Glutamatergic neuron (in vitro differentiated cells): ENCODE measurements at places on chromosomes 2 and 18.

GRCh38 chr18:68925268-68925667 is 127.4 kb downstream of the CCDC102B start:
- no peak for DNase-seq

DNA sequence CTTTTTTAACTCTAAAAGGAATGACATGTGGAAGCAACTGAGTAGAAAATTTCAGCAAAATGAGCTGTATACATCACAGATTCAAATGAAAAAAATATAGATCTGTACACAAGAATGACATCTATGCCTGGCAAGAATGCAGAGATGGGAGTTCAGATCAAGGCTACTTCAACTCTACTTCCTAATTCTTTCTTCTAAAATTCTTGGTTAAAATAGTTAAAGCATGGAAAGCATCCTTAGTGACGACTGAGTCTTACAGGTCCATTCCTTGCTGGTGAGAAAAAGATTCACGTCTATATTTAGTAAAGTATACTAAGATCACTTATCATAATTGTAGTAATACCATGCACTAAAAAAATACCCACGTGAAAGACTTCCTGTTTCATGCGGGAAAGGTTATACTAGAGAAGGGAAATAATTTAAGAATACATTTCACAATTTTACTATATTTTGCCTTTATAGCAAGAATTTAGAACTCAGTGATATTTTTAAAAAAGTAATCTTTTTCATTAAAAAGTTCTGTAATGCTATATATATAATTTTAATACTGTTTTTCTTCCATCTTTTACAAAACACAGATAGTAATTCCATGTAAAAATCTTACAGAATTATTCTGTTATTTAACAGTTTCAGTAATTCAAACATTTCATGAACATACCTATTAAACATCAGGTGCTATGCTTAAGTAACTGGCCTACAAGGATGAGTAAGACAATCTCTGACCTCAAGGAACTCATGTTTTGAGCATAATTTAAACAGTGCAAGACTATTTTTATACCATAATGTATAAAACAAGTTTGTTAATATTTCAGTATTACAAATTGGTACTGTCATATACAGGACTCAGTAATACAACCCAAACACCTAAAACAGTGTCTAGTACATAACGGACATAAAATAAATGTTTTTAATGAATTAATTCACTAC is 159.6 kb downstream of the BAZ2B start:
- DNase-seq: no peak

- peak; percentile 46 for DNase-seq
Observed at GRCh38 chr2:134446383-134447017, 192.6 kb downstream of the MGAT5 start.

DNA sequence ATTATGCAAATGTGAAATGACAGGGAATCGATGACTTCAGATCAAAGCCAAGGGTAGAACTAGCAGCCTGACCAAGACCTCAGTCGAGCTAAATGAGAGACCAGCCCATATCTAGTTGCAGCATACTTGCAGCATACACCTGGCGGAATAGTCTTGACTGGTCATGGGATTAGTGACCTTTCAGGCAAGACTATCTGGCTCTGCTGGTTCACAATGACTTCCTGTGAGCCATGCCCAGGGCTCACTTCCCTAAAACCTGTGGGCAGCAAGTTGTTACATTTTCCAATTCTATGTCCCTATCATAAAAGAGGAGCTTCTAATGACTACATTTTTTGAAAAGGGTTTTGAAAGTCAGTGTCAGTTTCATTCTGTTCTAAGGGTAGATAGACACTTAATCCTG is 1624.9 kb upstream of the CELF4 start:
- no peak for DNase-seq

DNA sequence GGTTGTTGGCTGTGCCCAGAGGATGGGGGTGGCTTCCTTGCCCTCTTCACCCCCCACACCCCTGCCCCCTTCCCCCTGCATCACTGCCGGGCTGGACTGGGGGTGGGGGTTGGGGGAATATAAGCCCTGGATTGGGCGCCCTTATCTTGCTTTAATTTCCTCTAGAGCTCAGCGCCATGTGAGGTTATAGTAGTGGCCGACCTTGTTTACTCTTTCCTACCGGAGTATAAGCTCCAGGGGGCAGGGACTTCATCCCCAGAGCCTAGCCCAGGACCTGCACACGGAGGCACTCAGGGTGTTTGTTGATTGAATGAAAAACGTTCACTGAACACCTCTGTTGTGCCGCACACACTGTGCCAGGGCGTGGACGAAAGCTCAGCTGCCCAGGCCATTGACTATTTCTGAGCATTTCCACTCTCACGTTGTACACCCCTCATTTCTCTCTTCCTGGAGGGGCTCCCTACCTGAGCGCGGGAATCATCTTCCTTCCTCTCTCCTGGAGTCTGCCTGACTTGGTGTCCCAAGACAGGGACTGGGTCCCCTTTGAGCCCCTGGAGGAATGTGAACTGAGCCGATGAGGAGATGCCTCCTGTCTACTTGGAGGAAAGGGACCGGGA is 9.3 kb upstream of the SPATA3 start:
- DNase-seq: no peak

DNA sequence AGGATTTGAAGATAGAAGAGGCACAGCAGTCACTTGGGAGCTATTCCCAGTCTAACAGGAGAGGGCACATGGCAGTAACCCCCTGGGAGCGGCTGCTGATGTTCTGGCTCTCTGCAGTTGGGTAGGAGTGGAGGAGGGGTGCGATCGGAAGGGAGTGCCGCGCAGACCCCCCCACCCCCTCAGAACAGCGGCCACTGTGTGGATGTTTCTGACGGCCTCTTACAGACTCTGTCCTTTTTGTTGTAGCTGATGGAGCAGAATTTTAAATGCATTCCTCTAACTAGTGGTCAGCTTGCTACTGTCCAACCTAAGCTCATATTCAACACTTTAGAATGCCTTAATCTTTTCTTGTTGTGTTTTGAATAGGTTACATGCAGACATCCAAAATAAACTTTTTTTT is 127.9 kb downstream of the AGAP1 start:
- no peak for DNase-seq

DNA sequence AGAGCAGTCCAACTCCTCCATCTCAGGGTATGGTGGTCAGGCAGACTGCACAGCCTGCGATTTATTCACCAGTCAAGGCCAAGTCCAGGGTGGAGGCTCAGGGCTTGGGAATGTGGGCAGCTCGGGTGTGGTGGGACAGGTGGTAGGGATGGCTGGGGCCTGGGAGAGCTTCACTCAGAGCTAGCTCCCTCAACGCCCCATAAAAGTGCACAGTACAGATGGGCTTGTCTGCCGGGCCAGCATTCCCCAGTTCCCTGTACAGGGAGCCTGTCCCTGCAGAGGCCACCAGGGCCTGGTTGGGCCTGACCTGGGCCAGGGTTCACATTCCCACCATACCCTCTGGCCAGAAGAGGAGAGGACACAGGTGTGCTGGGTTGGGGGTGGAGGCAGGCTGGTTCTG is 49.2 kb upstream of the OTOS start:
- no peak for DNase-seq

DNA sequence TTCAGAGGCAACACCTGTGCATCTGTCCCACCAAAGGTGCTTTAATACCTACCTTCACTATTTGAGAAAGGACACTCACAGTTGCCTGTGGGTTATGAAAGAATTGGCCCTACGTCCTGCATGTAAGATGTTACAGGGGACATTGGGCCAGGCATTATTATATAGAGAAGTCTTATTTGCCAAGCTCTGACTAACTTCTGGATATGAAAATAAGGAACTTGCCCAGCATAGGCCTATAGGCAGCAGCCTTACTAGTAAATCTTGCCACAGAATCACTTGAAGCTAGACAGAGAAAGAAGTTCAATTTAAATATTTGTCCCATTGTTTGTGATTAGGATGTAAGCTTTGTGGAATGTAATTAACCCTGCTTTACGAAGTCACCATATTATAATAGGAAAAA is 41.7 kb downstream of the NLRC4 start:
- DNase-seq: no peak

- no peak for DNase-seq
Observed at GRCh38 chr2:226270285-226271058, 529.1 kb downstream of the IRS1 start.

GRCh38 chr2:98709535-98709934 is 21.4 kb downstream of the MGAT4A start:
- no peak for DNase-seq

GRCh38 chr2:70328921-70329561 is 27.2 kb upstream of the FAM136A start:
- DNase-seq: no peak

- no peak for DNase-seq
Observed at GRCh38 chr2:235556086-235556485, 62.2 kb downstream of the AGAP1 start.

DNA sequence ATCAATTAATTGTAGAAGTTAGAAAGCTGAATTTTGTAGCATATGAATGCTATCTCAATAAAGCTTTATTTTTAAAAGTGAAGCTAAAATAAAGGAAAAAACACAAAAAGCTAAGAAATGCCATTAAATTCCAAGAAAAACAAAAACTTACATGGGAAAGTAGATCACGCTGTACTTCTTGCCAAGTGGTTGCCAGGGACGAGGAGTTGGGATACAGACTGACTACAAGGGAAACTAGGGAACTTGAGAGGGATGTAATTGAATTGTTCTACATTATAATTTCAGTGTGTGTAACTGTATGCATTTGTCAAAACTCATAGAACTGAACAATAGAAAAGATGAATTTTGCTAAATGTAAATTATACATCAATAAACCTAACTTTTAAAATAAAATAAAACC is 108.1 kb downstream of the DYM start:
- no peak for DNase-seq

GRCh38 chr2:138365581-138365980 is 136.0 kb upstream of the SPOPL start:
- no peak for DNase-seq

- no peak for DNase-seq
Observed at GRCh38 chr18:48947092-48947491, 3.7 kb downstream of the SMAD7 start.

DNA sequence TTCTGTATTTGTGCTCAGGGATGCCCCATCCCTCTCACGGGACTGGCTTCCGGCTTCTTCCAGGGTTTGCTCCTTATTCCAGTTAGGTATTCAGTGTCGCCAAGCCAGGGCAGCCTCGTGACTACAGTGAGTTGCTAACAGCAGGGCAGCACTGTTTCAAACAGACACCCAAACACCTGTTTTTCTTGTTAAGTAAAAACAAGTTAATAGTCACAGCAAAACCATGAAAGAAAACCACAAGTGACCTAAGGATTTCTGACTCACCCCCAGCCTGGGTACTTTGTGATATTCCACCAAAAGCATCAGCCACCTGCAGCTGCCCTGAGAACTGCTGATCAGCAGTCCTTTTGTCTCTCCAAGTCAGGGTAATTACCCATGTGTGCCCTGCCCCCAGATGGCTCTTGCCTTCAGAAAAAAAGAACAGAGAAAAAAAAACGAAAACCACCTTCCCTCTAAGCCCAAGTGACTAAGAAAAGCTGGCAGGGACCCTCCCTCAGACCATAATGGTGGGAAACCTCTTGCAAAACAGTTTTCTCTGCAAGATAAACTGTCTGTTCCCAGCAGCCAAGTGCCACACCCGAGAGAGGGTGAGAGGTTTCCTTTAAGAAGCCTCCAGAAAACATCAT is 178.2 kb downstream of the ANAPC1 start:
- DNase-seq: no peak

DNA sequence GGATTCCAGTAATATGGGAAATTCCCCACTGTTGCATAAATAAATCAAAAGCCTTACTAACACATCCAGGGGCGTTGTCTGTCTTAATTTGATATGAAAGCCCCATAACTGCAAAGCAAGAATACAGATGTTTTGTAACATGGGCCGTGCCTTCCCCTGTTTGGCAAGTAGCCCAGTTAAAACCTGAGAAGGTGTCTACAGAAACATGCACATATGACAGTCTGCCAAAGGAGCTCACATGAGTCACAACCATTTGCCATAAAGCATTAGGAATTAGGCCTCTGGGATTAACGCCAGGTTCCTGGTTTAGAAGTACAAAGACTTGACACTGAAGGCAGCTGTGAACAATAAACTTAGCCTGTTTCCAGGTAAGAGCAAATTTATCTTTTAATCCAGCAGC is 43.1 kb upstream of the LONRF2 start:
- no peak for DNase-seq

DNA sequence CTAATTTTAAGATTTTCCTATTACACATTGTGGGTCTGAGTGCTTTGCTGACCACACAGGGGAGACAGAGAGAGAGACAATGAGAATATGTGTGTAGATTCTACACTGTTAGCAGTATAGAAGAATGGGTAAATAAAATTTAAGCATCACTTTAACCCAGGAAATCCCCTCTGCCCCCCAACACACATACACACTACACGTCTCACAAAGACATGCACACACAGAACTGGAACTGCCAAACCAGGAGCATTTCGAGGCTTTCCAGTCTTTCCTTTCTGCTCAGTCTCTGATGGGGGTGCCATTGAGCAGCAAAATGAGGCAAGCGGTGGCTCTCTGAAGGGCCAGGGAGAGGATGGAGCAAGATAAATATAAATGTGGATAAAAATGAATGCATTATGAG is 2.5 kb downstream of the MERTK start:
- DNase-seq: peak; percentile 28

GRCh38 chr2:48229063-48229462 is 300.9 kb upstream of the STON1 start:
- no peak for DNase-seq

GRCh38 chr2:45274250-45274926 is 265.1 kb upstream of the SIX2 start:
- no peak for DNase-seq
